Myometrial cell (primary cell): ENCODE measurements at places on chromosomes 11 and 22. TPM values are rescaled to one million over a fixed set of nuclear protein-coding genes. Genes with fewer than 3 reads are reported as not detected.

The RHBDD3 gene
- 19.5 and 22.5 TPM in 2 replicates for total RNA-seq

The DNAJB7 gene
- not detected in 2 replicates for total RNA-seq

The OR51E2 gene
- under 0.01 TPM in 1 of 2 replicates, not detected in the other for total RNA-seq

The SLC22A6 gene
- total RNA-seq, result not detected in 2 replicates

The AMPD3 gene
- total RNA-seq, result 5.0 and 5.8 TPM in 2 replicates

The MS4A7 gene
- not detected in 2 replicates for total RNA-seq

The MS4A12 gene
- not detected in 2 replicates for total RNA-seq

The OR2D2 gene
- total RNA-seq, result not detected in 2 replicates

The KCNK4 gene
- 0.35 TPM in 1 of 2 replicates, not detected in the other for total RNA-seq

The CCDC157 gene
- 6.3 and 8.3 TPM in 2 replicates for total RNA-seq

The PHF21B gene
- total RNA-seq, result not detected in 2 replicates

The OR52I2 gene
- total RNA-seq, result not detected in 2 replicates

The RIC3 gene
- not detected in 2 replicates for total RNA-seq

The AAMDC gene
- 15.3 and 37.4 TPM in 2 replicates for total RNA-seq

The SLC37A2 gene
- total RNA-seq, result 5.2 and 5.5 TPM in 2 replicates

The OR5AN1 gene
- not detected in 2 replicates for total RNA-seq

The ACTN3 gene
- under 0.01 and 0.18 TPM in 2 replicates for total RNA-seq

The OR52I1 gene
- total RNA-seq, result not detected in 2 replicates

The MRGPRG gene
- not detected in 2 replicates for total RNA-seq

The SHANK3 gene
- 0.89 and 1.2 TPM in 2 replicates for total RNA-seq

The ST14 gene
- total RNA-seq, result not detected in 2 replicates

The BDNF gene
- total RNA-seq, result 2.0 and 3.7 TPM in 2 replicates

The OR51I1 gene
- total RNA-seq, result not detected in 2 replicates

The PDE3B gene
- total RNA-seq, result 0.18 and 1.2 TPM in 2 replicates

The RCOR2 gene
- total RNA-seq, result 1.7 and 3.0 TPM in 2 replicates

The OR52A5 gene
- not detected in 2 replicates for total RNA-seq

The TBCEL gene
- total RNA-seq, result 9.2 and 9.7 TPM in 2 replicates

The ASCC2 gene
- total RNA-seq, result 21.4 and 28.0 TPM in 2 replicates

The WNT7B gene
- 0.86 and 1.4 TPM in 2 replicates for total RNA-seq

The CSF2RB gene
- not detected in 2 replicates for total RNA-seq

The LRRC4C gene
- not detected in 2 replicates for total RNA-seq

The LDHAL6A gene
- total RNA-seq, result not detected in 2 replicates

The SCGB1A1 gene
- total RNA-seq, result not detected in 2 replicates

The OR4S2 gene
- not detected in 2 replicates for total RNA-seq

The BRSK2 gene
- total RNA-seq, result not detected in 2 replicates

The RAC2 gene
- total RNA-seq, result 244 and 247 TPM in 2 replicates

The RASD2 gene
- under 0.01 TPM in 1 of 2 replicates, not detected in the other for total RNA-seq

The ZP1 gene
- total RNA-seq, result 0.89 TPM in 1 of 2 replicates, not detected in the other

The NRGN gene
- 11.5 and 18.8 TPM in 2 replicates for total RNA-seq

The KRTAP5-7 gene
- total RNA-seq, result not detected in 2 replicates

The CYB5R2 gene
- 89.5 and 93.7 TPM in 2 replicates for total RNA-seq

The GAB4 gene
- not detected in 2 replicates for total RNA-seq

The TRIM77 gene
- not detected in 2 replicates for total RNA-seq

The MEI1 gene
- 4.6 and 8.6 TPM in 2 replicates for total RNA-seq

The SLC43A1 gene
- 19.9 and 20.9 TPM in 2 replicates for total RNA-seq

The F2 gene
- not detected in 2 replicates for total RNA-seq

The THY1 gene
- 281 and 436 TPM in 2 replicates for total RNA-seq

The IGF2 gene
- total RNA-seq, result 12.8 and 17.6 TPM in 2 replicates

The MLC1 gene
- 0.29 TPM in 1 of 2 replicates, not detected in the other for total RNA-seq

The CABP4 gene
- total RNA-seq, result not detected in 2 replicates

The NXPE1 gene
- not detected in 2 replicates for total RNA-seq

The BEST1 gene
- total RNA-seq, result 2.3 and 2.6 TPM in 2 replicates

The TST gene
- 55.8 and 84.5 TPM in 2 replicates for total RNA-seq

The CNTN5 gene
- total RNA-seq, result not detected in 2 replicates

The GRK3 gene
- 1.2 and 3.7 TPM in 2 replicates for total RNA-seq
